Right cardiac atrium (tissue), 5 donors: ENCODE measurements at places on chromosomes 12 and 14. TPM values are rescaled to one million over a fixed set of nuclear protein-coding genes. Genes with fewer than 3 reads are reported as not detected.

DNA sequence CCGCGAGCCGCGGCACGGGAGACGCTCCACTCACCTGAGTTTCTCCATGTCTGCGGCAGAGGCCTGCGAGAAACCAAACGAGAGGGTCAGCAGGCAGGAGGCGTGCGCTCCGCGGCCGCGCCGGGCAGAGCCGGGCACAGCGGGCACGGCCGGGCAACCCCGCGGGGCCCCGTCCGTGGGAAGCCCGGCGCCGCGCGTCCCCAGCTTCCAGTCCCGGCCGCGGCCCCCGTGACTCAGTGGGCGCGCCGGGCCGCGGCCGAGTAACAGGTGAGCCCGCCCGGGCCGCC lies 19.4 kb downstream of the BEGAIN start:
- DNase-seq: no peak

DNA sequence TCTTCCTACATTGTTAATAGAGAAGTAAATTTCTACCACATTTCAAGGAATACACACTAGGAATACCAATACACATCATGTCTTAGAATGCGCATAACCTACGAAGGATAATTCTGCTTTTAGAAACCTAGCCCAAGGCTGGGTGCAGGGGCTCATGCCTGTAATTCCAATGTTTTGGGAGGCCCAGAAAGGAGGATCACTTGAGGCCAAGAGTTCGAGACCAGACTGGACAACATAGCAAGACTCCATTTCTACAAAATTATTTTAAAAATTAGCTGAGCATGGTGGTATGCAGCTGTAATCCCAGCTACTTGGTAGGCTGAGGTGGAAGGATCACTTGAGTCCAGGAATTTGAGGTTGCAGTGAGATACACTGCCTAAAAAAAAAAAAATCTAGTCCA lies 206.9 kb downstream of the SOX5 start:
- DNase-seq: no peak

The EPYC gene
- 0.09 TPM for polyA plus RNA-seq

DNA sequence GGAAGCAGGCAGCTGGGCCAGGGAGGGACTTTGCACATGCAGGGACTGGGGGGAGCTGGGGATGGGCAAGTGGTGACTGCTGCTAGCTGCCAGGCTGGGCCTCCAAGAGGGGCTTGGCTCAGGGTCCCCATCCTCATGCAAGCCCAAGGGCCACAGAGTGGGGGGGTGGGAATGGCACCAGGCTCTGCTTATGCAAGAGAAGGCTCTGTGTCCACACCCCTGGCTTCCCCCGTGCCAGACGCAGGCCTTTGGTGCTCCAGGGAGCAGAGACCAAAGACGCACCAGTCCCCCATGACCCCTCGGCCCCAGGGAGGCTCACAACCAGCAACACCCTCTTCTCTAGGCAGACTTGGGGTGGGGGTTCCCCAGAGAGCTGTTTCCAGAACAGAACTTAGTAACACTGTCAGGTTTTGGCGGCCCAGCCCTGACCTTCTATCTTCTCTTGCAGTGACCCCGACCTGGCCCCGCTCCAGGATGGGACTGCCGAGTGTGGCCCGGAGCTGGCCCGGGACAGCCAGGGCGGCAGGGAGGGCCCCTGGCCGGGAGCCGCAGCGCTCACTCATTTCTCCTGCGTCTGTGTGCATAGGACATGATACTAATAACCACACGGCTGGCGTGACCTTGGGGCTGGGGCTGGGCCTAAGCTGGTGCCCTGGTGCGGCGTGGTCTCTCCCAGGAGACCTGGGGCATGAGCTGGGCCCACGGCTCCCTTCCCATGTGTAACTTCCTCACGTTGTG lies 14.3 kb downstream of the XRCC3 start:
- DNase-seq: no peak

The HCAR1 gene
- 0.20 TPM for polyA plus RNA-seq

GRCh38 chr14:57008534-57008933 lies 198.3 kb upstream of the OTX2 start:
- no peak for DNase-seq

The TCL1A gene
- not detected for polyA plus RNA-seq

DNA sequence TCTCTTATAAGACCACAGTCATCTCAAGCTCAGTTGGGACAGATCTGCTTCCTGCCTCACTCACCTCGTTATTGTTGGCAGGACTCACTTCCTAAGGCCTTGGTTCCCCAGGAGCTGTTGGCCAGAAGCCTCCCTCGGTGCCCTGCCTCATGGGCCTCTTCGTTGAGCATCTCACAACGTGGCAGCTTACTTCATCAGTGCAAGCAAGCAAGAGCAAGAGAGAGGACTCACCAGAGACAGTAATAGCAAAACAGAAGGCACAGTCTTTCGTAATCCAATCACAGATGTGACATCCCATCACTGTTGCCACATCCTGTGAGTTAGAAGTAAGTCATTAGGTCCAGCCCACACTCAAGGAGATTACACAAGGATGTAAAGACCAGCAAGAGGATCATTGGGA lies 5.1 kb upstream of the NUMB start:
- DNase-seq: peak; percentile 74

- DNase-seq: no peak
Observed at GRCh38 chr14:85118274-85118673, 411.7 kb upstream of the FLRT2 start.

The CLEC12A gene
- polyA plus RNA-seq: 0.38 TPM

GRCh38 chr14:42729681-42730080 lies 1123.0 kb downstream of the LRFN5 start:
- no peak for DNase-seq

DNA sequence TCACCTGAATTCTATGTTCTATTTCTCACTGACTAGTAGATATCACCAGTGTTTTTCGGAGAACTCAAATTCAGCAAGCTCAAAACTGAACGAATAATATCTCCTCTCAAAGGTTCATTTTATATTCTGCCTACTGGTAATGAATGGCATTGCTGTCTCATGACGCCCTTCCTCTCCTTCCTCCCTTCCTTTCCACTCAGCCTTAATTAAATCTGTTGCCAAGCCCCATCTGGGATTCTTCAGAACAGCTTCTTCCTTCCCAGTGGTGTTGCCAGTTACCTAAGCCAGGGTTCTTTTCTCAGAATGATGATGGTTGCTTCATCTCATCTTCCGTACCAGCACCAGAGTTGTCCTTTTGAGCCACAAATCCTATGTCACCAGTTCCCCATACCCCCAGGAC lies 143.2 kb downstream of the SYNE2 start:
- no peak for DNase-seq

- no peak for DNase-seq
Observed at GRCh38 chr12:53538209-53538689, 31.0 kb upstream of the NPFF start.

DNA sequence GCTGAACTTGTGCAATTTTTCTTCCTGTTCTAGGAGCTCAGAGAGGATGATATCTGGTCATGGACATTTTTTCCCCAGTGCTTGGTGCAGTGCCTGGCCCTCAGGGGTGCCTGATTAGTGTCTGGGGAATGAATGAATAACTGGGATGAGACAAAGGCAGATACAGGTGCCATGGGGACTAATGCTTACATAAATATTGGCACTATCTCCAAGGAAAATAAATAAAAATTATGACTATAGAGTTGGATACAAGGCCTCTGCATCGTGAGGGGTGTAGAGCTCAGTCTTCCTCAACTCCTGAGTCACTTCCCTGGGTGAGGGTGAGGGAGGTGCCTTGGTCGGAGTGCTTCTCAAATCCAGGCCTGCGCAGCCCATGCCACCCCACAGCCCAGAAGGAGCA lies 188.6 kb downstream of the KCNA5 start:
- no peak for DNase-seq

The MUCL1 gene
- 1.5 TPM for polyA plus RNA-seq

GRCh38 chr12:130791629-130792028 lies 47.4 kb downstream of the STX2 start:
- DNase-seq: no peak

DNA sequence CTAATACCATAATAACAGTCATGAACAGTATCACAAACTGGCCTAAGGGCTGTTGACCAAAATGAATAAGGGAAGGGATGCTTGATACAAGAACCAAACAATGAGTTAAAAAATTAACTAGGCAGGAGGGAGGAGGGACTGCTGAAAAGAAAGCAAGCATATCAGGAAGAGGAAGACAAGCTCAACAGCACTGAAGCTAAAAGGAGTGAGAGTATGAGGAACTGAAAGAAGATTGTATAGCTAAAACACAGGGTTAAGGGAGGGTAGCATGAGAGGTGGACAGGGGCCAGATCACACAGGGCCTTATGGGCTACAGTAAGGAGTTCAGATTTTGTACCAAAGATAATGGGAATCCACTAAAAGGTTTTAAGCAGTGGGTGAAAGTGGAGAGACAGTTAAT lies 34.1 kb downstream of the ITGA7 start:
- no peak for DNase-seq

The PTPRO gene
- 0.20 TPM for polyA plus RNA-seq

The SLC25A47 gene
- polyA plus RNA-seq: not detected

DNA sequence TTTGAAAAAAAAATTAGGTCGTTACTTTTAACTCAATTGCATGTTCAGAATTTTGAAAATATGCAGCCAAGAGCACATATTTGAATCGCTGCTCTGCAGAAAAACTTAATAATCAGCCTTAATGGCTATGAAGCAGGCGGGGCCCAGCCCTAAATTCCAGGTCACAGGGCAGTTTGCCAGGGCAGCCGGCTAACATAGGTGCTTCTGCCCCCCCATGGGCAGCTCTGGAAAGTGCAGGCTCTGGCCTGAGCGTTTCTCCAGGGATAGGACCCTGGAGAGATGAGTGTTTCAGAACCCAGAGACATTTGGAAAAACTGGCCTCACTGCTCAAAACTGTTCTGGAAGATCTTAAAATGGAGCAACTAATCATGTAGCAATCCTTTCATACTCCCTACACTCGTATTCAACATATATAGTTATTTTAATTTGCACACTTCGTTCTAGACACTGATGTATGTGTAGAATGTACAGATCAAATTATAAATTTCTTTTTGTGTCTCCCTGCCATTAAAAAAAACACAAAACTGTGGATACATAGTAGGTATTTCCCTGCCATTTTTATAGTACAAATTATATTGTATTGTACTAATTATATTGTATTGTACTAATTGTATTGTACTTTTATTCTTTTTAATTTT lies 26.0 kb upstream of the PTGR2 start:
- DNase-seq: peak; percentile 98

DNA sequence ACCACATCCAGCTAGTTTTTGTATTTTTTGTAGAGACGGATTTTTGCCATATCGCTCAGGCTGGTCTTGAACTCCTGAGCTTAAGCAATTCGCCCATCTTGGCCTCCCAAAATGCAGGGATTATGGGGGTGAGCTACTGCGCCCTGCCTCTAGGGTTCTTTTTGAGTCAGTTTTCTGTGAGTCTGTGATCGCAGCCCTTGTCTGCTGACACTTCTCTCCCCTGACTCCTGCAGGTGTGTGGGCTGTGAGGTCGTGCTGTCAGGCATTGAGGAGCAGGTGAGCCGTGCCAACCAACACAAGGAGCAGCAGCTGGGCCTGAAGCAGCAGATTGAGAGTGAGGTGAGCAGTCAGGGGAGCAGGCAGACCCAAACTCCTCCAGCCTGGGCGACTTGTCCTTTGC lies 6.3 kb downstream of the COPS7A start:
- no peak for DNase-seq

The PROX2 gene
- not detected for polyA plus RNA-seq

DNA sequence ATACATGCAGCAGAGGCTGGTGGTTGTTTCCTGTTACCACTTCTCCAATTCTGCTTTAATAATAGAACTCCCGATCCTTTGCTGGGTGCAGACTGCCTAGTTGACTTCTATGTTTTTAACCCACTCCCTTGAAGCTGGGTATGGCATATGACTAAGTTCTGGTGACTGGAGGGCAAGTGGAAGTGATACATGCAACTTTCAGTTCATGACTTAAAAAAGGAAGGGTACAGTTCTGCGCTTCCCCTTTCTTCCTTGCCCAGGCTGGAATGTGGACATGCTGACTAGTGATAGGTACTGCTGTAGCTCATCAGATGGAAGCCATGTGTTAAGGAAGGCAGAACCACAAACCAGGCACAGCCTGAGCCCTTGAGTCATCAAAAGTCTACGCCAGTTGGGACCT lies 2.4 kb upstream of the A2M start:
- peak; percentile 12 for DNase-seq

- no peak for DNase-seq
Observed at GRCh38 chr12:52587563-52587962, 13.7 kb downstream of the KRT72 start.

DNA sequence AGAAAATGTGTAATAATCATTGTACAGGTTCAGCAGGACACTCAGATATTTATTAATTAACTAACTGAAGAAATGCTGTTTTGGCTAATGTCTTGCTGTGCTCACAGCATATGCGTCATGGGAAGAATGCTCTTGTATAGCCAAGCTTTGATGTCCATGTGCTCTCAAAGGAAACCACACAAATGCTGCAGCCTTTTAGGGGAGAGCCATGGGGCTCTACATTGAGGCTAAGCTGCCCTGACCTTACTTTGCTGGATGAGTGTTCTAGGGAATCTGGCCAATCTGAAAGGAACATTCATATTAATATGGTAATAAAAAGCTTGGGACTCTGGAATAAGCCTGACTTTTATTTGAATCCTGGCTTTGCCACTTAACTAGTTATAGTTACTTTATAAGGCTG lies 9.5 kb upstream of the CRADD start:
- DNase-seq: no peak

DNA sequence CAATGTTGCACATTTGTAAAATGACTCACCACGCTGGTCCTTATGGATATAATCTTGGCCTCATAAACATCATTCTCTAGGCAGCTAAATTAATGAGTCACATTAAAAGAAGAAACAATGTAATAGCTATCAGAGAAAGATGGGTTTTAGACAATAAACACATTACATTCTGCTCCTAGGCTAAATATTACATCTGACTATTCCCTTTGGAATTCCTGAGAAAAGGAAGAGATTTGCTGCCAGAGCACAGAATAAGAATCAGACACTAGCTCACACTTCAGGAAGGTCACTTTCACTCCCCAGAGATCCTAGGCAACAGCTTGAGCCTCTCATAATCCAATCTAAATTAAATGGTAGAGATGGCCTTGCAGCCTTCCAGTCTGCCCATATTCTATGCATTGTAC lies 218.2 kb downstream of the PTPRO start:
- no peak for DNase-seq

- DNase-seq: no peak
Observed at GRCh38 chr12:57740656-57741412, 2.3 kb upstream of the AGAP2 start.

- no peak for DNase-seq
Observed at GRCh38 chr12:22812531-22812930, 187.6 kb downstream of the ETNK1 start.

The SRRM4 gene
- 0.38 TPM for polyA plus RNA-seq

DNA sequence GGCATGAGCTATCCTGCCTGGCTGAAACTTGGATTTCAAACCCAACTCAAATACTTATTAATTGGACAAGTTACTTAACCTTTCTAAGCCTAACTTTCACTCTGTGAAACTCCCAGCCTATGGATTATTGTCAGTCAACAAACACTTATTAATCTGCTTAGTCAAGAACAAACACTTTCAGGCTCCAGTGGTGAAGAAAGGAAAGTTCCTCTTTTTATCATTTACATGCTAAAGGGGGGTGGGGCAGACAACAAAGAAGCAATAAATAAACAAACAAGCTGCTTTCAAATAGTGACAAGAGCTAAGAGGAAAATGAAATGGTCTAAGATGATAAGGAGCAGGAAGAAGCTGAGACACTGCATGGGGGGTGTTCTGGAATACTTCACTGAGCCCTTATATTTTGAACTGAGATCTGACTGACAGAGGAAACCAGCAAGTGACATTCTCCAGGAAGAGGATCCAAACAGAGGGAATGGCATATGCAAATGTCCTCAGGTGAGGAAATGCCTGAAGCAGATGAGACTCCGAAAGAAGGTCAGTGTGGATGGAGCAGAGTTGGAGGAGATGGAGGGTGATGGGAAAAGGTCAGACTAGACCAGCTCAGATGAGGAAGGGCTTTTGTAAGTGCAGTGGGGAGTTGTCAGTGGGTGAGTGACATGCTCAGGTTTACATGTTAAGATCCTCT lies 259.6 kb downstream of the ITPR2 start:
- no peak for DNase-seq
